Stimulated activated CD8-positive, alpha-beta memory T cell treated with anti-CD3 and anti-CD28 coated beads, Interleukin-4, amount 100 ng/mL, for 1 hour (primary cell): ENCODE measurements at places on chromosomes 12 and 14.

- no peak for DNase-seq
These were observed at the start of gene STXBP6 for GRCh38 chr14:25049568-25050268. Gene STXBP6, minus strand, starts transcription at chr14:25050147. Its CDS starts 75,329 bp downstream, at chr14:24974818.

DNA sequence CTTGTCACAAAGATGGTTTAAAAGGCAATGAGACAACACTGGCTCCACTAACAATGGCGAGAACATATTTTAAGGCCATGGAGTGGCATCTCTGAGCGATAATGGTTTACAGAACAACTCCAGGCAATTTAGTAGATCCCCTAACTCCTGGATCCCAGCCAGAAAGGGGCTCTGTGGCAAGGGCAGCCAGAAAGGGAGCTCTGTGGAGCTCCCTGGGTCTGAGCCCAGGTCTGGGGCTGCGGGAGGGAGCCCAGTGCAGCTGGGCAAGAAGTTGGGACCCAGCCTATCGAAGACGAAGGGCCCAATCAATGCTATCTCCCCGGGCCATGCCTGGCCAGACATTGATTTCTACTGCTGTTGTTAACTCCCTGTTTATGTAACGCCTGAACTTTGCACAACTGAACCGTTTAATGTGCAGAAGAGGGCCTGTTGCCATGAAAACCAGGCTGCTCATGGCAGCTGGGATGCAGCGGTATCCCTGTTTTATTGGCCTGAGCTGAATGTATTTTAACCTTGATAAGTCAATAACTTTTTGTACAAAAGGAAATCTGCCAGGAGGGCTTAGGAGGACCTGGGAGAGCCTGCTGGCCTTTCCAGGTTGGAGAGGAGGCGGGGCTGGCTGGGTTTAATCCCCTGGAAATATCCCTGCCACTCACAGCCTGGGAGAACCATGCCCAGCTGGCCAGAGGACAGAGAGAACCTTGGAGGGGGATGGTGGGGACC lies 6.7 kb upstream of the FAM222A start:
- DNase-seq: no peak

GRCh38 chr12:31524791-31525495 lies 66.0 kb downstream of the DENND5B start:
- no peak for DNase-seq

DNA sequence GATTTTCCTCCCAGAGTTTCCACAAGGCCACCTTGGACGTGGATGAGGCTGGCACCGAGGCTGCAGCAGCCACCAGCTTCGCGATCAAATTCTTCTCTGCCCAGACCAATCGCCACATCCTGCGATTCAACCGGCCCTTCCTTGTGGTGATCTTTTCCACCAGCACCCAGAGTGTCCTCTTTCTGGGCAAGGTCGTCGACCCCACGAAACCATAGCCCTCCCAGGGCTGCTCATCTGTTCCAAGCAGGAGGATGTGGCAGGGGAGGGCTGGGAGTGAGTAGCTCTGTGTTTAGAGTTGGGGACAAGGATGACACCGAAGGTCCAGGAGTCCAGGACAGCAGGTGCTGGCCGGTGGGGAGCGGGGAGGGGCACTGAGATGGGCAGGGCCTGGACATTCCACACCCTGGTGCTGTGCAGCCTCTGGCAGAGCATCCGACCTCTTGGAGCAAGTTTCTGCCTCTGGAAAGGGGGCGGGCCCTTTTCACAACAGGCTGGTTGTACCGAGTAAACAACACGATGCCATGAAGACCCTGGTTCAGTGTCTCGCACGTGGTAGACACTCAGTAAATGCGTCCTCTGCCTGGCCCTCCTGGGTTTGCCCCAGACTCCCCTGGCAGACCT lies 8.2 kb downstream of the SERPINA4 start:
- DNase-seq: no peak

DNA sequence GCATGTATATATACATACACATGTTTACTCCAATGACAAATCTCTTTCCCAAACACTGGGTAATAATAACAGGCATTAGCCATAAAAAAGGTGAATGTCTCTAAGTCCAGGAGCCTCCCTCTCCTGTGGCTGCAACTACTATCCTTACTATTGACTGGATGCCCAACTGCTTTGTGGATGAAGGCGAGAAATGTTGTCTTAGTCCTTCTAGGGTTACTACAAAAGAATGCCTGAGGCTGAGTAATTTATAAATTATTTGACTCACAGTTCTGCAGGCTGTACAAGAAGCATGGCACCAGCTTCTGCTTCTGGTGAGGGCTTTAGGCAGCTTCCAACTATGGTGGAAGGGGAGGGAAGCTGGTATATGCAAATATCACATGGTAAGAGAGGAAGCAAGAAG lies 366.0 kb upstream of the DDHD1 start:
- DNase-seq: no peak
